Left forelimb (tissue), 1 donor: ENCODE measurements at places on chromosomes 2 and 18.

DNA sequence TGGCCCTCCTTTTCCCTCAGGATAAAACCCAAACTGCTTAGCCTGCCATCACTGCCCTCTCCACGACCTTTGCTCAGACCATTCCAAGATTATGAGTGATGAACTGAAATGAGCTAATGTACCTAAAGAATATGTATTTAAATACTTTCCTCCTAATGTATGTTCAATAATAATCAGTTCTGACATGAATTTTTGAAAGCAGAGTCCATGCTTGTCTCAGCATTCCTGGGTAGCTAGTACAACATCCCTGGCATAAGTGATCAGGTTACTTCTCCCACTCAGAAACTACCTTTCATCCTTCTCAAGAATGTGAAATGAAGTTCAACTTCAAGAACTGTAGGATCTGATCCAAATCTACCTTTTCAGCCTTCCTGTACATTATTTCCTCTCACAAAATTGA is 103.6 kb downstream of the UNC80 start:
- no peak for DNase-seq

- no peak for DNase-seq
Observed at GRCh38 chr2:25567406-25567805, 106.0 kb downstream of the DTNB start.

- no peak for DNase-seq
Observed at GRCh38 chr2:74005786-74006185, 21.1 kb downstream of the TET3 start.

GRCh38 chr2:172213116-172213860 is 110.6 kb upstream of the DLX2 start:
- no peak for DNase-seq

DNA sequence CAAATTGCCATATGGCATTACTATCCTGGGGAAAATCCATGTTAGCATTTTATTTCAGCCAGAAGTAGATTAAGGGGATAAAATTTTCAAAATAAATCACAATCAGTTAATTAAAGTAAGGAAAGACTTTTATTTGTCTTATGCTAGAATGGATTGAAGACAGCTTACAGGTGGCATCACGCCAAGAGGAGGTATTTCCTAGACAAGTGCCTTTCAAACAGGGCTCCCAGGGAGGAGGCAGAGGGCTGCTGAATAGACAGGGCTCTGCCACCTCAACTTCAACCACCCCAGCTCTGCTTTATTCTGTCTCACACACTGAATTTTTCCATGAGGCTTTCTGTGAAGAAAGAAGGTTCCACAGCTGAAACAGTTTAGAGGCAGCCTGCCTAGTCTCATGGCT is 12.2 kb downstream of the CCDC68 start:
- no peak for DNase-seq

GRCh38 chr18:3388980-3389379 is 61.0 kb upstream of the TGIF1 start:
- no peak for DNase-seq

GRCh38 chr2:46992776-46993175 is 77.2 kb upstream of the MCFD2 start:
- DNase-seq = no peak
